ENCODE measurements at places on chromosomes 16 and 17.
A peak's percentile ranks its signal among the peaks of the same experiment; 100 is the strongest.

GRCh38 chr16:21001262-21001661, 100.7 kb downstream of the LYRM1 start:
- no peak for DNase-seq

DNA sequence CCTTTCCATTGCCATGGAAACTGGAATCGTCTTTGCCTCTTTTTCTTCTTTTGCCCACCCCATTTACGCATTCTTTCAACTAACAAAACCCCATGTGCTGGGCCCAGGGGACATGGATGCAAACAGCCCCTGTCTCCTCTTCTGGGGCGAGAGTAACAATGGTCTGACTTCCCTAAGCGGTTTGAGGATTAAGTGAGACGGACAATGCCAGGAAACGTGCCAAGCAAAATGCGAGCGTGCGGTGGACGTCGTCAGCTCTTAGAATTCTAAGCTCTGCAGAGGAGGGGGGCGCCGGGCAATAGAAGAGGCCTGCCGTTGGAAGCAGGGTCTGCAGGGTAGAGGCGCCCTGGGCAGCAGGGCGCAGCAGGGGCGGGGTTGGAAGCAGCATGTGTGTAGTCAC, 42.4 kb upstream of the JPH3 start:
- no peak for DNase-seq

DNA sequence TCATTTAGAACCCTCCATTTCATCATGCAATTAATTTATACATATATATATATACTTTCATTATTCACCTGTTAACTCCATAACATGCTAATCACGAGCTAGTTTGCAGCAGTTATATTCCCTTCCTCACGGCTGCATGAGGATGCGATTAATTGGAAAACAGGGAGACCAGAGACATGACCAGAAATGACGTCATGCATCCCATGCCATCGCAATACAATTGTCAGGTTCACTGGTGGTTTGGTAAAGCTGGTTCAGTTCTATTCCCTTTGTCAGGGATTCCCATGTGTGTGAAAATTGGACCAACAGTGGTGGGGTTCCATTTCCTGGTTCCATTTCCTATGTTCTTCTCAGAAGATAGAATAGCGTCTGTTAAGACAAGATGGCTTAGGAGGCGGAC, 440.4 kb upstream of the ERCC4 start:
- no peak for DNase-seq

DNA sequence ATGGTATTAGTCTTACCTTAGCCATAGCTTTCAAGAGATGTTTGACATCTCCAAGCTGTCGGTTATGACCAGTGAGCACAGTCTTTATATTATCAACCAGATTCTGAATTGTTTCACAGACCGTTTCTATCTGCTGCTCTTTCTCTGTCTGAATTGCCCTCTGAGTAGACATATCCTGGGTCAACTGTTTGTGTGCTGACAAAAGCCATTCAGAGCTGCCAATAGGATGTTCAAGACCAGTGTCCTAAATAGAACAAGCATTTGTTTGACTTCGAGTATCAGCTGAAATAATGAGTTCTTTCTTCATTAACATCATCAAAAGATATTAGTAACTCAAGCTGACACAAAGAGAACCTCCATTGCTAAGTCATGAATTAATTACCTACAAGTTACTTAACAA, 14.9 kb upstream of the ARL6IP1 start:
- no peak for DNase-seq

DNA sequence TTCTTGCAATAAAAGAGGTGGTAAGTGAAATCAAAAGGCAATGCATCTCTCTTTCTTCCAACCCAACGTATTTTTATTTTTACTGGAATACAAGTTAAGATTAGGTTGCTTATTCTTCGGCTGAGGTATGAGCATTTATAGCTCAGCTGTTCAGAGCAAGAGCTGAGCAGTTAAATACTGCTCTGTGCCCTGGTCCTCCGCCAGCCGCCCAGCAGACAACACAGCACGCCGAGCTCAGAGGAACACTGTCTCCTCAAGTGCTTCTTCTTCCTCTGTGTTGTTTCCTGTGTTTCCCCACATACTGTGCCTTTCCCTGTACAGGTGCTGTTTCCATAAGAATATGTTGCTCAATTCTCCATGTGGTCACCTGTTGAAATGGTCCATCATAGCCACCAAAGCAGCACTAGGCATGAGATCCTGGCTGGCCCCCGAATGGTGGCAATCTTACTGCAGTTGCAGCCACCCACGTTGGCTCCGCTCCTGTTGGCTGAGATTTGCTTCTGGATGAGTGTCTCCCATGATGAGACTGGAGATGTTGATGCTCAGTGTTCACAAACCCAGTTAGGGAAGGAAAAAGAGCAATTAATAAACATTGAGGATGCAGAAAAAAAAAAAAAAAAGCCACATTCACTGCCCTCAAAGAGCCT, 515.3 kb downstream of the GRIN2A start:
- no peak for DNase-seq

- no peak for DNase-seq
Observed at GRCh38 chr16:86158688-86159360, 259.9 kb downstream of the IRF8 start.

DNA sequence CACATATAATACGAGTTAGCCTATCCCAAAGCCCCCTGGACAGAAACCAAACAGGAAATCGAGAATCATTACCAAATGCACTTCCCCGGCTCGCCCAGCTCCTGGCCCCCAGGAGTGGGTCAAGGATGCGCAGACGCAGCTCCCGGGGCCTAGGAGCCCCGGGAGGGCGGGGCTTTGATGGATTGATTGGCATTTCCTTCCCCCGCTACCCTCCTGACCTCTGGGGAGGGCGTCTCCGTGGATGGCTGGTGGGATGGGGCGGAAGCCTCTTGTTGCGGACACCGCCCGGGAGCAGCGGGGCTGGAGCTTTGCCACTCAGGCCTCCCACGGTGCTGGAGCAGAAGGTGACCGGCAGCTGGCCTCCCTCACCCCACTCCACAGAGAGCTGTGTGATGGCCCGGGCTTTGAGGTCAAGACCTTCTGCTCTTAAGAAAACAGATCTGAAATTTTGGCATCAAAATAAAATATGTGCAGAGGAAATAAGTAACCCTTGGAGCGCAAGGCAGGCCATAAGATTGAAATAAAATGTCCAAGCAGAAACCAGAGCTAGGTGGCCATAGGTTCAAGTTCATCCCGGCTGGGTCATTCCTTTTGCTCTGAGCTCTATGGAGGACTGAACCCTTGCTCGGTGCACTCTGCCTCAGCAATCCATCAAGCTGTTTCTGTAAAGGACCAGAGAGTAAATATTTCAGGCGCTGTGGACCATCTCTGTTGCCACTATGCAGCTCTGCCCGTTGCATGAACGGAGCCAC, 262.3 kb downstream of the SOX9 start:
- no peak for DNase-seq

- DNase-seq = peak; percentile 46
Observed at GRCh38 chr17:67377488-67378453, 690 bp downstream of the PITPNC1 start.

GRCh38 chr16:67546091-67546501, 16.2 kb upstream of the CTCF start:
- DNase-seq = no peak

GRCh38 chr16:4723071-4723767, 10.9 kb downstream of the ANKS3 start:
- no peak for DNase-seq

All from CD4-positive, alpha-beta T cell treated with Interleukin-6 at 100 ng/mL for 8 hours (primary cell).